NCI-H774 (cell line): ENCODE measurements at places on chromosomes 4 and X.
A peak's percentile ranks its signal among the peaks of the same experiment; 100 is the strongest.

DNA sequence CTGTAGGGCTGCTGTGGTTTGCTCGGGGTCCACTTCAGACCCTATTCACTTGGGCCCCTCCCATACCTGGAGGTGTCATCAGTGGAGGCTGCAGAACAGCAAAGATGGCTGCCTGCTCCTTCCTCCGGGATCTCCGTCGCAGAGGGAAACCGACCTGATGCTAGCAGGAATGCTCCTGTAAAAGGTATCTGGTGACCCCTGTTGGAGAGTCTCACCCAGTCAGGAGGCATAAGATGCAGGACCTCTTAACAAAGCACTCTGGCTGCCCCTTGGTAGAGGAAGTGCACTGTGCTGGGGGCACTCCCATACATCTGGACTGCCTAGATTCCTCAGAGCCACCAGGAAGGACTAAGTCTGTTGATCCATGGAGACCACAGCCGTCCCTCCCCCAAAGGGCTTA is 296.9 kb downstream of the GRID2 start:
- no peak for DNase-seq

GRCh38 chr4:141074098-141074878 is 59.0 kb downstream of the RNF150 start:
- DNase-seq: no peak

DNA sequence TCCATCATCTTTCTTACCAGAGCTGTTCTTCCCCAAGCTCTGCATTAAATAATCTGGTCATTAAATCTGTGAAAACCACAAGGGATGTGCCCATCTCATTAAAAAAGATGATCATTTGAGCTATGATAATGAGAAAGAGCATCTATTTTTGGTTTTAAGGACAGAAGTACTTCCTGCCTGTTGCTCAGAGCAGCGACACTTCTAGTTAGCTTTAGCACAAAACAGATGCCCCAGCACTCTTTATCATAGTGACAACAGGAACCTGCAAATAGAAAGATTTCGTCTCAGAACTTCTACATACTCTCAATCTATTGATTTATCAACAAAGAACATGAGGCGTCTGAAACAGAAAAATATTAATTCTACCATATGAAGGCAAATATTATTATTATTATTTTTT is 140.1 kb downstream of the APBB2 start:
- DNase-seq: no peak

DNA sequence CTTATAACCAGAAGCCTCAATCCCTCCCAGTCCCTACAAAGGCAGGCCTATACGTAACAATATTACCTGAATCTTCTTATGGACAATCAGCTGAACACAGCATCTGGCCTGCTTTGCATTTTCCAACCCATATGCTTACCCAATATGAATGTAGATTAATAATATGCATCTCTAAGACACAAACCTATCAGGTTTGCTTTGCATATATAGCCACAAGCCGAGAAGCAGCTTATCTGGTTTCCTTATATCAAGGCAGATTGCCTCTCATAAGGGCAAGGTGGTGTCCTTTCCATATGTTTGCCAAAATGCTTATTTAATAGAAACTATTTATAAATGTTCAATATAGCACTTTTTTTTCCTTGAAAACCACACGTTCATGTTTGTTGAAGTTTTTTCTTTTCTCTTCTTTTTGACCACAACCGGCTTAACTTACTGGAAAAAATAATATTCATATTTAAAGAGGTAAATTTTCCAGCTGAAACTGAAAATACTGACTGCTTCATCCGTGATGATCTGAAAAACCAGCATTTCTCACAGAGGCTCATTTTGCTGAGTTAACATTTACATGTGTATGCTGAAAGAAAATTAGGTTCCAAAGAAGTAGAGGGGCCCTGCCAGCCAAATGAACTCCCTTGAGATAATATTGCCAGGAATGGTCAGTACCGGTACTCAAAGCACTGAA is 3.8 kb downstream of the IL21 start:
- no peak for DNase-seq

- DNase-seq: peak; percentile 45
Observed at GRCh38 chrX:115898382-115899001, 272.1 kb upstream of the AGTR2 start.

DNA sequence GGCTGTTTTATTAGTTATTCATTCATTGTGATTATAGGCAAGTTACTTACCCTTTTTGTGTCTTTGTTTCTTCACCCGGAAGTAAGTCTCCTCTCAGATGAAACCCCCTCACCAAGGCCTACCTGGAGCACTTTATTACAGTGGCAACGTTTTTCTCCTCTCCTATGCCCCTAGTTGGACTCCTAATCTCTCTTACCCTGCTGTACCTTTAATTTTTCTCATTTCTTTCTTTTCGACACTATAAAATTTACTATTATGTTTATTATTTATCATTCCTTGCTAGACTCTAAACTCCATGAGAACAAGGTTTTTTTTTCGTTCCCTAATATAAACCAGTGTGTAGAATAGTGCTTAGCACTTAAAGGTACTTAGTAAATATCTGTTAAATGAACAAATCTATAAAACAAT is 17.5 kb downstream of the STAP1 start:
- no peak for DNase-seq

DNA sequence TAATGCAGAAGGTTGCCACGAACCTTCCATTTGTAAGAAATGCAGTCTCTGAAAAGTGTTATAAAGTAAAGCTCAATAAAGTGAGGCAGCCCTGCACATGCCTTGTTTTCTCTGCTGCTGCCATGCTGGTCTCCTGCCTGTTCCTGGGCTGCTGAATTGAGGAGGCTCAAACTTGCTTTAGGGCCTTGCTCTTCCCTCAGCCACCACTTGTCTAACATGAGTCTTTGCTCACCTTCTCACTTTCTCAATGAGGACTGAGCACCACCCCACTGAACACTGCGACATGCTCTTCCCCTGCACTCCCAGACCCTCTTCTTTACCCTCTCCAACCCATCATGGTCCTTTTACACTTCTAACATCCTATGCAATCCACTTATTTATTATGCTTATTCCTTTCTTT is 25.2 kb upstream of the MFAP3L start:
- no peak for DNase-seq

DNA sequence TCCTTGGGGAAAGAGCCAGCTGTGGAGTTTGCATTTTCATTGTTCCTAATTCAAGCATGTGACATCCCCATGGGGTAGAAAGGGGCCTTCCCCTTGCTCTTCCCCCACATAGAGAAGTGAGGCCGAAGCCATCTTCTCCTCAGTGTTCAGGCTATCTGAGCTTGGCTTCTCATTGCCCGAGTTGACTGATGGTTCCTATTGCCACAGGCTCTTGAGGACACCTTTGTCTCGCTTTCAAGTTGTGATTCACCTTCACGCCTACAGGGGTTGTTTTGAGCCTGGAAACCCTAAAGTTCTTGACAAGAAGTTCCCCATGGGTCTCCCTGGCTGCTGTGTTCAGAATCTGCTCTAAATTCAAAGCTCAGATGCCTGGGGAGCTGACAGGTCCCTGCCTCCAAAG is 25.0 kb downstream of the CCNQ start:
- no peak for DNase-seq
